ENCODE measurements at places on chromosomes 7 and 10. TPM values are rescaled to one million over a fixed set of nuclear protein-coding genes. Genes with fewer than 3 reads are reported as not detected.

NUTM2B gene
- 1.00 TPM for total RNA-seq

ICA1 gene
- total RNA-seq, result 9.8 TPM

DGKI gene
- total RNA-seq, result 1.8 TPM

RAPGEF5 gene
- 11.7 TPM for total RNA-seq

TMEM139 gene
- total RNA-seq, result 2.6 TPM

RNF32 gene
- total RNA-seq, result 2.6 TPM

WASL gene
- 34.4 TPM for total RNA-seq

MDFIC gene
- total RNA-seq, result 20.2 TPM

HYAL4 gene
- total RNA-seq, result 0.21 TPM

RPEL1 gene
- not detected for total RNA-seq

RAMP3 gene
- total RNA-seq, result 0.70 TPM

SFTPA1 gene
- total RNA-seq, result 0.22 TPM

All from type B pancreatic cell (in vitro differentiated cells).